SK-MEL-5 (cell line): ENCODE measurements at places on chromosomes 12 and 14.

DNA sequence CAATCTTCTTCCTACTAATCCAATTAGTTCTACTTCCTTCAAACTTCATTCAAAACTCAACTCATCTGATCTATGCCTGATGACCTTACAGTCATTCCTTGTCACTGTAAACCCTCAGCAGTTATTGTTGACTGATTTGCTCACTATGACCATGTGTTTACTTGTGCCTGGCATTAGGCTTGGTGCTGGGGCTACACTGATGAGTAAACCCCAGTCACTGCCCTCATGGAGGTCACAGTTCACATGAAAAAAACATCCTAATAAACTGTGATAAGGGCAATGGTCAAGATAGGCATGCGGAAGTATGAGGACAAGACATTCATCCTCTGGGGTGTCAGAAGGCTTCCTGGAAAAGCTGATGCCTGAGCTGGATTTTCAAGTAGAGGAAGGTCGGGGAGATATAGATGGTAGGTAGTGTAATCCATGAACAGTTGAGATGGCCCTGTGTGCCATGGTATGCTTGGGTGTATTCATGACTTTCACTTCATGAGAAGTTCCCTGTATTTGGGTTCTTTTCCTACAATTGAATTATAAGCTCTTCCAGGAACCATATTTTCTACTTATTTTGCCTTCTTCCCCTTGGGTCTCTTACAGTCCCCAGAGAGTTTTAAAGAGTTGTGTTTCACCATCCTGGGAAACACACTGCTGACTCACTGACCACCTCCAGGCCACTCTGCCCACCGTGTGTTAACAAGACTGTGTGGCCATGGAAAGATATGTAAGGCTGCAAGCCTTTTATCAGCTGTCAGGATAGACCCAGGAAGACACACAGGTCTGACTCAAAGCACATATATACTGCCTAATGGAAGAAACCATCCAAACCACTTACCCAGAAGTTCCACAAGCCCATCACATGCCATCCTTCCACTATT lies 38.7 kb upstream of the DUSP6 start:
- peak; percentile 43 for DNase-seq

DNA sequence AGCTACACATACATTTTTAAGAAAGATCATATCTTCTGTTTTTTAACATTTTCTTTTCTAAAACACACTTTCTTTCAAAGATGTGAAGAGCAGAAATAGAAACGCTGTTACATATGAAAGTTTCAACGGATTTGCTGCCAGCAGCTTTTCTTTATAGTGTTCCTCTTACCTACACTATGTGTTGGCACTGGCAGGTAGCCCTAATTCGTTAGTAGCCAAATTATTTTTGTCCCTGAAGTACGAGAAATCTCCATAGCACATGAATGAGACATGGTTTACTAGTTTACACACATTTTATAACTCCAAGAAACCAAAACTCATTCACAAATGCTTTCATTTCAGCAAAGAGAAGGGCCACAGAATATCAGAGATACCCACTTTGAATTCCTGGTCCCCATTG lies 6.6 kb downstream of the SOX5 start:
- no peak for DNase-seq

- no peak for DNase-seq
These were observed 8.8 kb upstream of the BAZ1A start for GRCh38 chr14:34883954-34884353.

DNA sequence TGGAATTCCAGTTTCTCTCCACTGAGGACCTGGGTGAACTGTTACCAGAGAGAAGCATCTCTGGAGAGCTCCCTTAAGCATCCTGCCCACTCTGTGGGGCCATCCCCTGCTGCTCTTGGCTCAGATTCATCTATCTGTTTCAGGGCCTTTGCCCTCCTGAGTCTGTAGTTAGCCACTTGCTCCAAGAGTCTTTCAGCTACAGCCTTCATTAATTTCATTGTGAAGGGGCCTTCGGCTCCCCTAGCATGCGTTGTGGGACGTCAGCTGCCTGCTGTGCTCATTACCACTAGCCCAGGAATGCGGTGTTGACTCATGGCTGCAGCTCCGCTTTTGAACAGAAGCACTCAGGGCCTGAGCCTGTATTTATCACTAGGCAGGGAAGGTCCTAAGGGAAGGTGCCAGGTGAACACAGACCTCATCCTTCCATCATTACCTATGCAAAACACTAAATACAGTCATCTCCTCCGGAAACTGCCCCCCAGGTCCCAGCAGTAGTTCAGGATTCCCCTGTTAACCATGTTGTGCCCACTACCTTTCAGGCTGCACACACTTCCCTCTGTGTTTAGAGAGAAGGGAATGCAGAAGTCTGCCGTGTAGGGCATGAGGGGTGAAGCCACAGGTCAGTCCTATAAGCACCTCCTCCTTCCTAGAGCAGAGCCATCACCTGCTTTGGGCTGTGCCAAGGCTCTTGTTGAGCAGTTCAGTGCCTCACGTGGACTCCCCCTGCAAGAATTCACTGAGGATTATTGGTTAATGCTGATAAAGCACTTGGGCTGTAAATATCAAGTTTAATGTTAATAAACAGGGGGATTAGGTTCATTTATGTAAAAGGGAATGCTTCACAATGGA lies 191.4 kb downstream of the CACNA1C start:
- DNase-seq = no peak

DNA sequence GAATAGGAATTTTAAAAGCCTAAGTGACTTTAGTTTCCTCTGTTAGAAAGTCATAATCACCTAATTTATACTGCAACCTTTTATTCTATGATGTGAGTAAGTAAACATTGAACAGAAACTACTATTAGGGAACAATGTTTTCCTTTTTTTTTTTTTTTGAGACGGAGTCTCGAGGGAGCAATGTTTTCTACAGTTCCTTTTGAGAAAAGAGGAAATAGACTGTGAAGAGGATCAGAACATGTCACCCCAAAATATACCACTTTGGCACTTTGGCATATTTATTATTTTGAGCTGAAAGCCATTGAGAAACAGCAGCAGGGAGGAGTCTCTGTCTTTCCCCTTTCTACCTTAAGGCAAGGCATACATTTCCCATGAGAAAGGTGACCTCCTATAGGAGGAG lies 162.7 kb upstream of the CNOT2 start:
- no peak for DNase-seq
